ENCODE measurements at places on chromosomes 7 and 10.
A peak's percentile ranks its signal among the peaks of the same experiment; 100 is the strongest.

DNA sequence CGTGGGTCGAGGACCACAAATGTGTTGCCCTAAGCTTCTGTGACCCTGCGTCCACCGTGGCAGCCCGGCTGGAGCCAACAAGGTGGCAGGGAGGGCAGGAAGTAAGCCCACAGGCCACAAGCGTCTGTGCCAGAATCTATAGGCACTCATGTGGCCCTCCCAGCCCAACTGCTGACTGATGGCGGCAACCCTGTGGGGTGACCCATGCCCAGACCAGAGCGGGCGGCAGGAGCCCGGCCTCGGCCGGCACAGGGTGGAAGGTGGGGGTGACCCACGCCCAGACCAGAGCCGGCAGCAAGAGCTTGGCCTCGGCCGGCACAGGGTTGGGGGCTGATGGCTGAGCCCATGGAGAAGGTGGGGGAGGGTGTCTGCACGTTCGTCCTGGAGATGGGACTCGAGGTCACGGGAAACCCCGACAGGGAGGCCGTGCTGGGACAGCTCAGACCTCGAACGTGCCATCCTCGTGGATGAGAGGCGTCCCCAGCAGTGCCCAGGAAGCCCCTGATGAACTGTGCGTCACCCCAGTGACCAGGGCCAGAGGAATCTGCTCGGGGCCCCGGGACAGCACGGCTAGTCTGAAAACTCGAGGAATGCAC is 181.0 kb downstream of the ELFN1 start:
- DNase-seq = no peak

- DNase-seq = no peak
These were observed 56.0 kb upstream of the GLI3 start for GRCh38 chr7:42292991-42293521.

DNA sequence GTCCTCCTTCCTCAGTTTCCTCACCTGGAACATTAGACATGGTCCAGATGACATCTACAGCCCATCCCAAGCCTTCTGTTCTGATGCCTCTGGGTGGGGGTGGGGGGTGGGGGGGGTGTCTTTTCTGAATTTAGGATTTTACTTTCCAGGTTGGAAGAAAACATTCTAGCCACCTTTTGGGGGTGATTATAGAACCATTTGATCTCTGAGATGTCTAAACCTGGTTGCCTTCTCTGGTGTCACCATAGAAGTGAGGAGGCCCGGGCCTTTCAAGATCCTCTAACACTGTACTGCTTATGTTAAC is 411.0 kb upstream of the ZMIZ1 start:
- DNase-seq = no peak

DNA sequence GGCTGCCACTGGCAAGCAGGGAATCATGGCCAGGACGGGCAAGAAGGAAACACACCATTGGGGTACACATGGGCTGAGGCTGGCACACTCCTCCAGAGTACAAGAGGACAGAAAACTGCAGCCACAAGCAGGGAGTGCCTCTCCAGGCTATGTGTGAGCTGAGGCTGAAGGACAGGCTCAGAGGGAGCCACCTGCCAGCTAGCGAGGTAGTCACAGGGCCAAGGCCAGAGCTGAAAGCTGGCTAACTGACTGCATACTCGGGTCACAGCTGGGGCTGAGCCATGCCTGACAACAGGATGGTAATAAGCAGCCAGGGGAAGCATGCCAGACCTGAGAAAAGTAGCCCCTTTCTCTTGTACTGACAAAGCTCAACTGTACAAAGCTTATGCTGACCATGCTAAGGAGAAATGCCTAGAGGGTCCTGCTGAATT is 52.0 kb downstream of the KIF5B start:
- no peak for DNase-seq

- DNase-seq = peak; percentile 74
These were observed 123.1 kb upstream of the ADO start for GRCh38 chr10:62681211-62681940.

GRCh38 chr7:18610331-18610948 is 114.9 kb downstream of the HDAC9 start:
- DNase-seq = no peak

DNA sequence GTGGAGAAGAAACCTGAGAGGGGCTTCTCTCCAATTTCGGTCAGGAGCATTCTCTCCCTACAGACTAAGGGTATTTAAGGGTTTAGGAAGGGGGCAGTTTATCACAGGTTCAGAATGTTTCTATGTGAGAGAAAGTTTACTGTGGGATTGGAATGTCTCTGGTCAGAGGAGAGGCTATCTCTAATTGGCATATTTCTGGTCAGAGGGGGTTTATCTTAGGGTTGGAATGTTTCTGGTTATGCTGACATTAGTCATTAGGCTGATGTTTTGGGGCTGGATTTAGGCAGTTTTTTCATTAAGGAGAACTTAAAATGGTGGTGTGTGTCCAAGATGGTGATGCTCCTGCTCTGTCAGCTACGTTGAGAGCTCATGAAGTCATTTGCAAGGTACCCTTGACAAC is 758.0 kb downstream of the TYW1 start:
- no peak for DNase-seq

DNA sequence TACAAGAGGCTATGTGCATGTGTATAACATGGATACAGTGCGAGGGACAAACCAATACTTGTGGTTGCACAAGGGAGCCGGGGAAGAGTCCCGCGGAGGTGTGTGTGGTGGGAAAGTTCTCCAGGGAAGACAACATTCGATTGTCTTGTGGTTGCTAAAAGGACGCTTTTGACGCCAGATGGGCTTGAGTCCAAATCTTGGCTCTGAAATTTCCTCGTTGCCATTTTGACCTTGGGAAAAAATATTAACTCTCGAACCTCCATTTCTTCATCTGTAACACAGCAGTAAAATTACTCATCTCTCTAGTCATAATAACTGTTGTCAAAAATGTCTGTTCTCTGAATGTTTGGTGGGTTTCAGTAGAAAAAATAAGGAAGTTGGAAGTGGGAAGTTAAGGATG is 16.5 kb downstream of the PLXDC2 start:
- DNase-seq = no peak

DNA sequence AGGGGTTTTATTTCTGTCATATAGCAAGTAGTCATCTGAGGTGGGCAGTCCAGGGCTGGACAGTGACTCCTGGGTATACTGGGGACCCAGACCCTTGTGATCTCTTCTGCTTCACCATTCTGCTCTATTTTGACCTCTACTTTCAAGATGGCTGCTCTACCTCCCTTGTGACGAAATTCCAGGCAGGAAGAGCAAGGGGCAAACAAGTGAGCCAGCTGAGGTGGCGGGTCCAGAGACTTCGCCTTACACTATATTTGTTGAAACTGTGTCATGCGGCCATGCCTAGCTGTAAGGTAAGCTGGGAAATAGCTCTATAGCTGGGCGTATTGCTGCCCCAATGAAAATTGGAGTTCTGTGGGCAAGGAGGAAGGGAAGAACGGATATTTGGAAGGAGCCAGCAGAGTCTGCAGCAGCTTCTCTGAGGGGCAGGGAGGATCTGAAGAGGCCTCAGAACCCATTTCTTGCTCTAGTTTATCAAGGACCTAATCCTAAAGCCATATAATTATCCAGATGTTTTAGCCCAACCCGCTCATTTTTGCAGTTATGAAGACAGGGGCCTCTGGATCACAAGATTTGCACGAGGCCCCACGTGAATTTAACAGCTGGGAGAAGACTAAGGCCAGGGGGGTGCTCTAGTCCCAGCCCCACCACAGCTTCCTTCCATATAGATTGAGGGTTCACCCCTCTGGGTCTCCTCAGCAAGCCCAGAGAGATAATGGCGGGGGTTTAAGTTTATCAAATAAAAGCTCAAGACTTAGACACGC is 7.7 kb upstream of the CPA1 start:
- DNase-seq = no peak

Data from activated CD4-positive, alpha-beta T cell treated with anti-CD3 and anti-CD28 coated beads for 24 hours (primary cell).